ENCODE measurements at places on chromosomes 3 and 15. TPM values are rescaled to one million over a fixed set of nuclear protein-coding genes. Genes with fewer than 3 reads are reported as not detected.
A peak's percentile ranks its signal among the peaks of the same experiment; 100 is the strongest.

The STARD5 gene
- total RNA-seq = 20.6 TPM

The NEK11 gene
- total RNA-seq = 7.9 TPM

The P2RY13 gene
- 1.2 TPM for total RNA-seq

DNA sequence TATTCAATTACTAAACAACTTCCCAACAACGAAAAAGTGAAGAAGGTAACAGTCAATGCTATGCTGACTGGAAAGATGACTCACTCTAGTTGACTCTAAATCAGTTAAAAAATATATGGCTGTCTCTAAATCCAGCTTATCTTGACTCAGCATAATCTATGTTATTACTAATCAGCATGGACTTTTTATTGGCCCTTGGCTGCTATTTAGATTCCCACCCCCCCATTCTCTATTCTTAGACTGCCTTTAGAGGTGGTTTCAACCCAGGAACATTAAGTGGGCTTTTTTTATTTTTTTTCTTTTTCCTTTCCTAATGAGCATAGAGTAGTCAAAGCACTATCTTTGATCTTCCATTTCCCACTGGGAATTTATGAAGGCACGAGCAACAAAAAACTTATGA, 1.9 kb downstream of the PCOLCE2 start:
- DNase-seq = no peak
- no peaks in the 10 kb centered on the region for H3K36me3 ChIP-seq
- no peak overlapping the region for H3K27ac ChIP-seq
- H3K4me3 ChIP-seq = no peak overlapping the region

DNA sequence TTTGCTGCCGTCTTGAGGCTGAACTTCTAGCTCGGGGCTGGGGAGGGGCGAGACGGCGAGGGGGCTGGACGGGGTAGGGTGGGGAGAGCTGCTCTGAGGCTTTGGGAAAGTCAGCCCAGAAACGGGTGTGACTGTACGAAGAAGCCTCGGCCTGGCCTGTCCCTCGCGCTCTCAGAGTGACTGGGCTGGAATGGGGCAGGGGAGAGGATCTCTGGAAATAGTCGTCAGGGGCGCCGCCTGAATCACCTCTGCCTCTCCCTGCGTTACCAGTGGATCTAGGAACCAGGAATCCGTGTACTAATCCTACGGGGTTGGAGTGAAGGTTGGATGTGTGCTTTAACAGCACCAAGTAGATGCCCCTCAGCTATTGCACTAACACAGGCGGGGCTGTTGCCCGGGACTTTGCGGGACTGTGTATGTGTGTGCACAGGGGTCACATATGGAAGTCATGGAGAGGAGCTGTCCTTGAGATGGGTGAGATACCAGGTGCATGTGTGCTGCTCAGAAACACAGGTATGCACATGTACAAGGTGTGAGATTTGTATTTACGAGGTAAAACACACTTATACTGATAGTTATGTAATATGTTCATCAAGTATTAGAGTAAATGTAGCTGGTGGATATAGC, 591 bp downstream of the FOXL2NB start:
- peak overlapping the region; percentile 91 for H3K27ac ChIP-seq
- no peaks in the 10 kb centered on the region for H3K4me1 ChIP-seq
- peaks cover 20% of the 10 kb centered on the region for H3K27me3 ChIP-seq
- peak overlapping the region; percentile 44 for H3K4me3 ChIP-seq
- H3K36me3 ChIP-seq = no peaks in the 10 kb centered on the region
- DNase-seq = no peak

GRCh38 chr3:138347960-138348753, at the start of gene MRAS:
Gene MRAS (plus strand): TSS chr3:138348579. CDS start chr3:138372884, 24,305 bp downstream.
- DNase-seq = peak; percentile 79
- H3K4me3 ChIP-seq = peak within 1 kb of the TSS; percentile 77
- no peaks in the 10 kb centered on the region for H3K4me1 ChIP-seq
- no peaks in the 10 kb centered on the region for H3K36me3 ChIP-seq

DNA sequence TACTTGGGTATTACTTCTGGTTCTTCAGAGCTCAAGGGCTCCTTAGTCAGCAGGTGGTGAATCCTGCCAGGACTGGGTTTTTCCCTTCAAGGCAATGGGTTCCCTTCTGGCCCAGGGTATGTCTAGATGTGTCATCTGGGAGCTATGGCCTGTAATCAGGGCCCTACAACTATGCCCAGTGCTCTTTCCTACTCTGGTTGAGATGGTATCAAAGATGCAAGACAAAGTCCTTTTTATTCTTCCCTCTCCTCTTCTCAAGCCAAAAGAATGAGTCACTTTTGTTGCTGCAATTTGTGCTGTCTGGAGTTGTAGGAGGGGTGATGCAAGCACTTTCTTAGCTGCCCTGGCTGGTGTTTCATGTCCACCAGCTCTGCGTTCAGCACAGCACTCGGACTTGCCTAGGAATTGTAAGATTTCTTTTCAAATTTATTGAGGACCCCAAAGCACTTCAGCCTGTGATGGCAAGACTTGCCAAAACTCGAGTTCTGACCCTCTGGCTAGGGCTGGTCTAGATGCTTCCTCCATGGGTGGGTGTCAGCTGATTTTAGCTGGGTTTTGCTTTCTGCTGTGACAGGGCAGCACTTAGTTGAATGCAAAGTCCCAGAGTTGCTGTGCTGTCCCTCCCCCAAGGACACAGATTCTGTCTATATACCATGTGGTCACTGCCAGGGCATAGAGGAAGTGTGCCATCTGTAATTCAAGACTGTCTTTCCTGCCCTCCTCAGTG, 129.2 kb upstream of the CBLB start:
- no peaks in the 10 kb centered on the region for H3K27me3 ChIP-seq
- no peak overlapping the region for H3K4me3 ChIP-seq
- no peaks in the 10 kb centered on the region for H3K36me3 ChIP-seq
- H3K27ac ChIP-seq = no peak overlapping the region
- no peak for DNase-seq
- no peaks in the 10 kb centered on the region for H3K4me1 ChIP-seq

DNA sequence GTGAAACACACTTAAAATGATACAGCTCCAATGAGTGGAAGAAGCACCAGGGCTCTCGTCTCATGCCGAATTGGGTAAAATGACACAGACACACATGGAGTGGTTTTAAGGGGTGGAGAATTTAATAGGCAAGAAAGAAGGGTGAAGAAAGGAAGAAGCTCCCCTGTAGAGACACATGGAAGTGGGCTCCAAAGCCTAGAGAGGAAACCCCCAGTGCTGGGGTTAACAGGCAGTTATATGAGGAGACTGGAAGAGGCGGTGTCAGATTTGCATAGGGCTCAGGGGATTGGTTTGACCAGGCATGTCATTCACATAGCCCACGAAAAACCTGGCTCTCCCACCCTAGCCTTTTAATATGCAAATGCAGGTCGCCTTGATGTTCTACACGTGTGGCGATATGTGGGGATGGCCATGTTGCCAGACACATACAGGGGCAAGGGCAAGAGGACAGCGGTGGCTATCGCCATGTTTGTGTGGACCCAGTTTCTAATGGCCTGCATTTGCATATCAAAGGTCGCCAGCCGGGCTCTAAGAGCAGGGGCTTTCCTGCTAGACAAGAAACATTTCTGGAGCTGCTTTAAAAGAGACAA, 1.9 kb upstream of the DPH6 start:
- no peak for DNase-seq
- no peaks in the 10 kb centered on the region for H3K27me3 ChIP-seq
- no peak overlapping the region for H3K4me3 ChIP-seq
- H3K4me1 ChIP-seq = no peaks in the 10 kb centered on the region

- H3K4me1 ChIP-seq = no peaks in the 10 kb centered on the region
- no peaks in the 10 kb centered on the region for H3K36me3 ChIP-seq
- no peaks in the 10 kb centered on the region for H3K27me3 ChIP-seq
Observed at GRCh38 chr3:42473083-42473932, 29.1 kb upstream of the VIPR1 start.

DNA sequence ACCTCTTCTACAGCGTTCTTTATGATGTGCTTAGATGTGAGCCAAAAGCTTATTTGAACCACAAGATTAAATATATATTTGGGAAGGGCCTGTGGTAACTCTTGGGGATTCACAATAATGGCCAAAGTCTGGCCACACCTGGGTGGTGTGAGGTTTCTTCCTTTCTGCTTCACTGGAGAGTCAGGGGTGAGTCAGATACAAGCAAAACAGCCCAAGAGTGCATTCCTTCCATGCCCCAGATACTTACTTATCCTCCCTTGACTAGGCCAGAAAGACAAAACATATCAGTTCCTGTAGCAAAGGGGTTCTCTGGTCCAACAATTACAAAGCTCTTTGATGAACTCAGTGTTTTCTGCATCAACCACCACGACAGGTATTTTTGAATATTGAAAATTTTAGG, 941 bp downstream of the ZBED2 start:
- H3K4me1 ChIP-seq = no peaks in the 10 kb centered on the region
- no peak overlapping the region for H3K27ac ChIP-seq
- no peaks in the 10 kb centered on the region for H3K36me3 ChIP-seq
- H3K4me3 ChIP-seq = no peak overlapping the region
- H3K27me3 ChIP-seq = no peaks in the 10 kb centered on the region

- H3K4me3 ChIP-seq = no peak overlapping the region
- no peaks in the 10 kb centered on the region for H3K4me1 ChIP-seq
- DNase-seq = no peak
- no peaks in the 10 kb centered on the region for H3K36me3 ChIP-seq
- H3K27ac ChIP-seq = no peak overlapping the region
Observed at GRCh38 chr3:127070776-127071175, 87.9 kb downstream of the PLXNA1 start.

GRCh38 chr3:111761309-111761795, 97.7 kb upstream of the PHLDB2 start:
- peak overlapping the region; percentile 81 for H3K27ac ChIP-seq
- no peaks in the 10 kb centered on the region for H3K27me3 ChIP-seq
- no peaks in the 10 kb centered on the region for H3K36me3 ChIP-seq
- DNase-seq = no peak
- no peak overlapping the region for H3K4me3 ChIP-seq

DNA sequence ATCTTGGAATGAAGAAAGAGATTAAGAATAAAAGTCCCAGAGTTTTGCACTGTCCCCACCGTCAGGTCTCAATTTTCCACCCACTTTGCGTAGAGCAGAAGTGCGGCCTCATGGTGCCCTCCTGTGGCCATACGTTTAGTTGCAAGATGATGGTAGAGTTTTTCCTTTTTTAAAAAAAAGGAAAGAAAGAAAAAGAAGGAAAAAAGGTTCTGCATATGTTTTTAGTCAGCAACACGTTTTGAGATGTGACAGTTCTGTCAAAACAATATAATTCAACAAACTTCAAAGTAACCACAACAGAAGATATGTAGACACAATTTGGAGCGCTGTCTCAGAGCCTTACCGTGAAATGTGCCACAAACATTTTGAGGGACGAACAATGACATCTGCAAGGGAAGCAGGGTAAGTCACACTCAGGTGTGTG, 24.6 kb downstream of the EBLN2 start:
- peak; percentile 40 for DNase-seq
- H3K36me3 ChIP-seq = no peaks in the 10 kb centered on the region
- H3K27me3 ChIP-seq = no peaks in the 10 kb centered on the region
- H3K27ac ChIP-seq = no peak overlapping the region

DNA sequence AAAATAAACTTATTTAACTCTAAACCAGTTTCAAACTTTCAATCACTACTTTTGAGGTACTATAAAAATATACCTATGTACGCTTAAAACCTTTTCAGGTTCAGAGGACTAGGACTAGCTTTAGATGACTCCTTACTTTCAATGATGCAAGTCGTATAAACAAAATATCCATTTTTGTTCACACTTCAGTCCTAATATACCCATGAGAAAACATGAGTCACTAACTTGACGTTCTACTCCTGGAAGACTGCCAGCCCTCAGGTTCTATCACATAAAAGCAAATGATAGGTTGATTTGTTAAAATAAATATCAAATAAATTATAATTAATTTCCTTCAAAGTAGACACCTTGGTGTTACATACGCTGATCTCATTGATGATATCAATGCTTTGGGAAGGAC, 10.6 kb upstream of the P3H2 start:
- DNase-seq = no peak
- no peaks in the 10 kb centered on the region for H3K27me3 ChIP-seq
- no peaks in the 10 kb centered on the region for H3K36me3 ChIP-seq
- H3K27ac ChIP-seq = no peak overlapping the region

DNA sequence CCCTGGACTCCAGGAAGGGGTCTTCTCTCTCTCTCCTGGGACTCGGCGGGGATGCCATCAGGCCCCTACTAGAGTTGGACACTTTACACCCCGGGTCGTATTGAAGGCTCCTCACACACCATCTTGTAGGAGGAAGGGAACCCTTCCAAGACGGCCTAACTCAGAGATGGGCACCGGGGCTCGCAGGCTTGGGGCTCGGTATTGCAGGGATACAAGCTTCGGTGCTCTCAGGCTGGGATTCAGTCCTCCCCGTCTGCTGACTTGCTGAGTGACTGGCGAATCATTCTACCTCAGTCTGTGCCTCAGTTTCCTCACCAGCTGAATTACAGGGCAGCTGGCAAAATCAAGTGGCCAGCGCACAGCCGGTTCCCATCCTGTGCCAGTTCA, 419 bp upstream of the CALML4 start:
- H3K4me3 ChIP-seq = no peak overlapping the region
- H3K4me1 ChIP-seq = no peaks in the 10 kb centered on the region
- H3K36me3 ChIP-seq = no peaks in the 10 kb centered on the region
- no peak overlapping the region for H3K27ac ChIP-seq

GRCh38 chr3:75192146-75192616, 471.9 kb upstream of the FRG2C start:
- no peaks in the 10 kb centered on the region for H3K4me1 ChIP-seq
- no peaks in the 10 kb centered on the region for H3K27me3 ChIP-seq
- H3K36me3 ChIP-seq = no peaks in the 10 kb centered on the region

DNA sequence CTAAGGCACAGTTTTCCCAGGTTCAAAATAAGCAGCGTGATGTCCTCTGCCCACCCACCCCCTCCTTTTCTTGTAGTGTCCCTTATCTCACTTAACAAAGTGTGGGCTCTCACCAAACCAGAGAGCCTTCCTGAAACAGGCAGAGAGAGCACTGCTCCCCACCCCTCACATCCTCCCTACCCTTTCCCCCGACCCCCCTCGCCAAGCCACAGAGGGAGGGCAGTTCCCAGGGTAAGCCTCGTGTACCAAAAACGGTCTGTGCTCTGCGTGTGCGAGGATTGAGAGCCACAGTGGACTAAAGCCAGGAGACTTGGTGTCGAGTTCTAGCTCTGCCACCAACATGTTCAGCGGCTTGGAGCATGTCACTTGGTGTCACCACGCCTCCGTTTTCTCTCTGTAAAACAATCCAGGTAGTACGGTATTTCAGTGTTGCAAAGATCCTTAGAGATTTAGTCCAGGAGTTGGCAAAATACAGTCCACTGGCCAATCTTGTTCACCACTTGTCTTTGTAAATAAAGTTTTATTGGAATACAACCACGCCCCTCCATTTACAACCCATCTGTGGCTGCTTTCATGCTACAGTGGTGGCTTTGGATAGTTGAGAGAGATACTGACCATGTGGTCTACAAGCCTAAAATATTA, 249.9 kb downstream of the OPA1 start:
- no peaks in the 10 kb centered on the region for H3K36me3 ChIP-seq
- no peaks in the 10 kb centered on the region for H3K4me1 ChIP-seq
- H3K4me3 ChIP-seq = no peak overlapping the region
- no peak for DNase-seq
- H3K27me3 ChIP-seq = no peaks in the 10 kb centered on the region
